ENCODE measurements at places on chromosomes 5 and 9. TPM values are rescaled to one million over a fixed set of nuclear protein-coding genes. Genes with fewer than 3 reads are reported as not detected.
A peak's percentile ranks its signal among the peaks of the same experiment; 100 is the strongest.

DNA sequence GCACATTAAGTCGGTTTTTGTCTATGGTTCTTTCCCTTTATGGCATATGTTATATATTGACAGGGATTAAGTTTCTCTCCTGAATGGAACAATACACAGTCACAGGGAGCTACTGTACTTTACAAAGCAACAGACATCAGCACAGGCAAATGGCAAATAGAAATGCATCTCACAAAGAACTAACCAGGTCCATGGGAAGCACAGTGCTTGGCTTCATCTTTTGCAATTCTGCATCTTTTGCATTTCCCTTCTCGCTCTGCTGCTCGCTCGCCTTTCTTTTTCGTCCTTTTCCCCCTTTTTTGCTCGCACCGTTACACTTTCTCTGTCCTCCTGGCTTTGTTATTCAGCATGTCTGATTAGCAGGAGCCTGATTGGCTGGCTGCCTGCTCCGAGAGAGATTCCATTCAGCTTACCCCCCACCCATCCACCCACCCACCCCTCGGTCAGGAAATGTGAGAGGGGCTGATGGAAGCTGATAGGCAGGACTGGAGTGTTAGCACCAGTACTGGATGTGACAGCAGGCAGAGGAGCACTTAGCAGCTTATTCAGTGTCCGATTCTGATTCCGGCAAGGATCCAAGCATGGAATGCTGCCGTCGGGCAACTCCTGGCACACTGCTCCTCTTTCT lies at the start of gene ADAMTSL1:
TSS of gene ADAMTSL1 (plus strand) at position 502 of the 628 bp plus-strand sequence. CDS start at position 582, 80 bp downstream.
- no peak within 1 kb of the TSS for H3K27ac ChIP-seq
- no peaks in the 10 kb centered on the region for H3K27me3 ChIP-seq
- H3K4me1 ChIP-seq = peaks cover 22% of the 10 kb centered on the region
- H3K4me3 ChIP-seq = peak within 1 kb of the TSS; percentile 44

- no peaks in the 10 kb centered on the region for H3K36me3 ChIP-seq
- no peaks in the 10 kb centered on the region for H3K4me1 ChIP-seq
- H3K27ac ChIP-seq = no peak overlapping the region
- no peaks in the 10 kb centered on the region for H3K27me3 ChIP-seq
Measured at GRCh38 chr9:75238311-75238976, 150.1 kb downstream of the OSTF1 start.

IPO11 gene
- total RNA-seq = 31.3 TPM

SLC34A3 gene
- not detected for total RNA-seq

SURF1 gene
- 58.1 TPM for total RNA-seq

- no peak overlapping the region for H3K27ac ChIP-seq
- DNase-seq = no peak
- no peak overlapping the region for H3K4me3 ChIP-seq
- H3K4me1 ChIP-seq = no peaks in the 10 kb centered on the region
- H3K27me3 ChIP-seq = peaks cover 12% of the 10 kb centered on the region
Measured at GRCh38 chr9:114525513-114525912, 20.2 kb upstream of the WHRN start.

DNA sequence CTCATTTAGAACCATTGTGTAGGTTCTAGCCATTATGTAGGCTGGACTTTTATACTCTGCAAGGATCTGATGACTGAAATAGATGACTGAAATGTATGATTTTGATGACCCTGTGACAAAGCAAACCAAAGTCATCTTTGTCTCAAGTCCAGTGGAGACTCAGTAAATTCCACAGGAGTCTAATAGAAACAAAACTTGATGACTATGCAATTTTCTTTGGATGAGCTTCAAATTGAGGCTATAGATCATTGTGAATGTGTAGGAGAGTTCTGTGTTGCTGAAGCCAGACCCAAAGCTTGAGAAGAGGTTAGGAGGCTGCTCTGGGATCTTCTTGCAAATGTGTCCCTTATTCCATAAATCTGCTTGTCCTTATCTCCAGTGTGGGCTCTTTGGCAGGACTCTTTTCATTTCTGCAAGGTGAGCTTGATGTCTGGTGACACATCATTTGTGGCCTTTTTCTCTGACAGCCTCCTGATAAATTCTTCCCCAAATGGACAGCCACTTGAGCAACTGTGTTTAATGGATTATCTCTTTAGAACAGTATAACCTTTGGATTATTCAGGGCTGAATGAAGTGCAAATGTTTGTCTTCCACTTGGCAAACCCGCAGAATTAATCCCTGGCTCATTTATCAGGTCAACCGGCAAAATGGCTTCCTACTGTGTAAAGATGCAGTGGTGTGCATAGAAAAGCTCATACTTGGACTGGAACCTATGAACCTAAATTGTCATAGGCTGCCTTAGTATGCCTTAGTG lies 235.1 kb upstream of the ANKH start:
- no peaks in the 10 kb centered on the region for H3K36me3 ChIP-seq
- no peak for DNase-seq
